ENCODE measurements at places on chromosomes 2 and 18.

DNA sequence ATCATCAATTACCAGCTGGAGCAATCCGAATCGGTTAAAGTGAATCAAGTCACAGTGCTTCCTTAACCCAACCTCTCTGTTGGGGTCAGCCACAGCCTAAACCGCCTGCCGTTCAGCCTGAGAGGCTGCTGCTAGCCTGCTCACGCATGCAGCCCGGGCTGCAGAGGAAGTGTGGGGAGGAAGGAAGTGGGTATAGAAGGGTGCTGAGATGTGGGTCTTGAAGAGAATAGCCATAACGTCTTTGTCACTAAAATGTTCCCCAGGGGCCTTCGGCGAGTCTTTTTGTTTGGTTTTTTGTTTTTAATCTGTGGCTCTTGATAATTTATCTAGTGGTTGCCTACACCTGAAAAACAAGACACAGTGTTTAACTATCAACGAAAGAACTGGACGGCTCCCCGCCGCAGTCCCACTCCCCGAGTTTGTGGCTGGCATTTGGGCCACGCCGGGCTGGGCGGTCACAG, 496 bp upstream of the ITGA4 start:
- peak; percentile 60 for DNase-seq

DNA sequence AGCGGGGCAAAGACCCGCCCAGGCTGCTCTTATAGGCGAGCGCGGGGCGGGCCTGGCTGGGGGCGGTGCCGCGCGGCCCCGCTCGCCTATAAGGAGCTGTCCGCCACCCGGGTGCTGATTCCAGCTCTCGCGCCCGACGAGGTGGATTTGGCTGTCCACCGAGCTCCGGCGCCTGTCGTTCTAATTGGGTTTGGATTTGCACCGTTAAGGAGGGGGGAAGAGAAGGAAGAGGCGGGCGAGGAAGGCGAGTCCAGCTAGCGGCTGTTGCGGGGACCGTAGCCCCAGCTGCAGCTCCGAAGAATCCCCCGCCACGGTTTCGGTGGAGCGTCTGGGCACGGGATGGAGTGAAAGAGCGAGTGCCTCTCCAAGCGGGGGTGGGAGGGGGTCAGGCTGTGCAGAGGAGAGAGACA, at the start of gene CNTNAP5:
Gene CNTNAP5 (plus strand): TSS at position 117 of the 410 bp plus-strand sequence. CDS start 364 bp downstream, outside the sequence.
- peak; percentile 80 for DNase-seq

DNA sequence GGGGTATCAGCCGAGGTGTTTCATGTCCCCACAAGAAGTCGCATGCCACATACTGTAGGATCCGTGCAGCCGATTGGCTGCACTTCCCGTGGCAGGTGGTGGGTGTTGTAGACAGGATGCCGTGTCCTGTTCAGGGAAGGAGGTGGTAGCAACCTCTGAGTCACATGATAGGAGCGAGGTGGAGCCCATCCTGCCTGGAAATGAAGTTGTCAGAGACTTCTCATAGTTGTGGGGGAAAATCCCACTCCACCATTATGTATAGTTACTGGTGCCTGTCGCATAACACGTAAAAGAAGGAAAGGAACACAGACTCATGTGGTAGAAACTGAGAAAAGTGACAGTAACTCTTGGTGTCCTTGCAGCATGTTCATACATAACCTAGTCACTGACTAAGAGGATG, 91.4 kb upstream of the IL1R2 start:
- no peak for DNase-seq

- no peak for DNase-seq
Measured at GRCh38 chr2:176178038-176178756, 10.3 kb upstream of the HOXD1 start.

- DNase-seq, result no peak
Measured at GRCh38 chr2:235909358-235909757, 258.8 kb downstream of the GBX2 start.

DNA sequence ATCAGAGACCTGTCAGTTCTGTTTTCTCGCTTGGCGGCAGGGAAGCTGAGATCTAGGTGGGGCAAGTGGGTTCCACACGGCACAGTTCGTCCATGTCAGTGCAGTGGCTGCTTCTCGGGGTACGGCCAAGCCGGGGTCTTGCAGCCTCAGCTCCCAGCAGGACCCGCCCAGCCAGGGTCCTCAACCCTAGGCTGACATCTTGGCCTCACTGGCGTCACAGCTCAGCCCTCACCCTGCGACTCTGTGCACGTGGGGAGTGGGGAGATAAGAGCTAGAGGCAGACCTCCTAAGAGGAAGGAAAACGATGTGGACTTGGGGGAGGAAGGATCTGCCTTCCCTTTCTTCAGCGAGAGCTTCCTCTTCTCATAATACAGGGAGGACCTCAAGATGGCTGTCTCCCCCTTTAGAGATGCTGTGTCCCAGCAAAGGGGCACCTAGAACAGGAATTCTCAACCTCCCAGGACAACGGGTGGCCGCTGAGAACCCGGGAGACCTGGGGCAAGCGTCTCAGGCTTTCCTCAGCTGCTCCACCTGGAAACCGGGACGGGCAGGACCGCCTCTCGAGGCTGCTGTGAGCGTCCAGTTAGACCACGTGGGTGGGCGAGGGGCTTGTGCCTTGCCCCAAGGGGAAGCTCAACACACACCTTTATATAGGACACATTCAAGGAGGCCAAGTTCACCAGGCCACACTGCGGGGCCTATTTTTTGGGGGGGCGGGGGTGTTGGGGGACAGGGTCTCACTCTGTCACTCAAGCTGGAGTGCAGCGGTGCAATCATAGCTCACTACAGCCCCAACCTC, 23.5 kb upstream of the KLF11 start:
- no peak for DNase-seq

GRCh38 chr2:211376410-211376809, 820.0 kb downstream of the CPS1 start:
- DNase-seq, result no peak

DNA sequence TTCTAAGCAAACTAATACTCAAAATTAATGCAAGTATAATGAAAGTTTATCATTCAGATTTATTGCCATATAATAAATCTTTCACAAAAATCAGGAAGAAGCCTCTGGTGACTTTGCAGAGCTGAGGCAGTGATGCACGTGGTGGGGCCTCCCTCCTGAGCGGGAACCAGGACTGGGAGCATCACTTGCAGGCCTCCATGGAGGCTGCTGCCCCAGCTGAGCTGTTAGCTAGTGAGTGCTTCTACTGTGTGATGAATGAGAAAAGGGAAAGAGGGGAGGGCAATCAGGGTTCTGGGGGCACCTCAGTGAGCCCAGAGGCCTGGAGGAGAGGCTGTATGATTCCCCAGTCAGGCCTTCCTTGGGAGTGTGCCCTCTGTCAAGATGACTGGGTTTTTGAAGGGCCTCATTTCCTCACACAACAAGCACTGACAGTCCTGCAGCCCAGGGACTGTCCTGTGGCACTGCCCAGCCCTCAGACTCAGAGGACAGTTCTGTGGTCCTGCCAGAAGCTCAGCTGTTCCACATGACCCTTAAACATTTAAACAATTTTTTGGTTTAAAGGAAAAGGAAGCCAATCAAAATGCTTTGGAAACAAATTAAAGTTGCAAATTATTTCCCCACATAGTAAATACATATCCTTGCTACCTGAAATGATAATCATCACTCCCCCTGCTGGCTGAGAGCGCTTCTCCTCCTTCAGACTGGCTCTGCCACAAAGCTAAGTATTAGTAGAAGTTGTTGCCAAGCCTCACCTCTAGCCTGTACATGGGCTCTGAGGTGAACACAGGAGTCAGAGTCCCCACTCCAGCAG, 90.9 kb upstream of the SMAD7 start:
- no peak for DNase-seq

- DNase-seq, result no peak
Measured at GRCh38 chr18:4721545-4721944, 266.4 kb upstream of the DLGAP1 start.

DNA sequence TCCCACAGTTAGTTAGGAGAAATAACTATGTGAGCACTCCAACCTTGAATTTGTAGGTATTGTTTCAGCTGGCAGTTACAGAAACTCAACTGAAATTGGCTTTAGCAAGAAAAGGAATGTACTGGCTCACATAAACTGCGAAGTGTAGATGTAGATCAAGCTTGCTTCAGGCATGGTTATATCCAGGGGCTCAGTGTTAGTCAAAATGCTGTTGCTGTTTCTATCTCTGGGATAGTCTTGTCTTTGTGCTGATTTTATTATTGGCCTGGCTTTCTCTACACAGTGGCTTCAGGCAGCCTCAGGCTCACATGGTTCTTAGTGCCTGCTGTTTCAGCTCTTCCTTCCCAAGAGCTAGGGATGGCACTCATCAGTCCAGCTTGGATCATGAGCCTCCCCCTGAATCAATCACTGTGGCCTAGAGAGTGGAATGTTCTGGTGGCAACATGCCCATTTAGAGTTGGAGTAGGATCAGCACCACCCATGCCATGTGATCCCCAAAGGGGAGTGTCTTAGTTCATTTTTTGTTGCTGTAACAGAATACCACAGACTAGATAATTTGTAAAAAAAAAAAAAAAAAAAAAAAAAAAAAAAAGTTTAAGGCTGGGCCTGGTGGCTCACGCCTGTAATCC, 69.1 kb upstream of the FOXI3 start:
- no peak for DNase-seq

DNA sequence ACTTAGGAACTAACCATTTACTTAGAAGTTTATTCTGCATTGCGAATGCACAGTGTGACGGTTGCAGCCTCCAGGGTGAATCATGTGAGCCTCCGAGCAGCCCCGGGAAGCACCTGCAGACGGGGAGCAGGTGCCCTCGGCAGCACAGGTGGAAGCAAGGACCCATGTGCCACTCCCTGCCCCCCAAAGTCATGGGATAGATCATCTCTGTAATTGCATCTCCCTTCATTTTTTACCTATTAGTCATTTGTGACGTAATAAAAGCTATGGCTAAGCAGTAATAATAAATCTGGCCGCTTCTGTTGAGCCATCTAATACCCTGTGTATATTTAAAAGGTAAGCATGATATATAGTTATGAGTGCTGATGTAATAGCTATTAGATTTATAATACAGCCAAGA, 97.2 kb downstream of the PTGR3 start:
- no peak for DNase-seq

DNA sequence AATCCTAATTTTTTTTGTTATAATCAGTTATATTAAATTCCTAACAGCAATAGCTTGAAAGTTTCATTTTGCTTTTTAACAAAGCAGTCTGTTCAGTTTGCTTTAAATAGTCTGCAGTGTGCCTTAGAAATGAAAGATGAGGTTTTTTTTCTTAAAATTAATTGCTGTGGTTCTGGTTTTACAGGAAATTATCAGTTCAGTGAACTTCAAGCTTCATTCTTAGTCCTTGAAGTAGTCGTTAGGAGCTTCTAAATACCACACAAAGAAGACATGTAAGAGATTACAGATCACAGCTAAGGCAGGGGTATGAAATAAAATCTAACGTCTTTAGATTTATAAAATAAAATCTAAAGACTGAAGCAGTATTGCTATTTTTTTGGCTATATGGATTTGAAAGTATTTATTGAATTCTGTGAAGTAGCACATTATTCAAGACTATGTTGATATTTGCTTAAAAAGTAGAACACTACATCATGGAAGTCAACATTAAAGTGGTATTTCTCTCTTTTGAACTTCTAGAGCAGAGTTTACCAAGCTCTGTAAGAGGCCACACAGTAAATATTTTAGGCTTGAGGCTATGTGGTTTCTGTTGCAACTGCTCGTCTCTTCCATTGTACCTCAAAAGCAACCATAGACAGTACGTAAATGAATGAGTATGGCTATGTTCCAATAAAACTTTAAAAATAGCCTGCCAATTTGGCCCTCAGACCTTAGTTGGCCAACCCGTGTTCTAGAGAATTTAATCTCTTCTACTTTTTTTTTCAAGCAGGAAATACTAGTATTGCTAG, 81.5 kb upstream of the STON1 start:
- no peak for DNase-seq

GRCh38 chr2:236904389-236905263, 181.1 kb upstream of the COPS8 start:
- DNase-seq, result no peak

DNA sequence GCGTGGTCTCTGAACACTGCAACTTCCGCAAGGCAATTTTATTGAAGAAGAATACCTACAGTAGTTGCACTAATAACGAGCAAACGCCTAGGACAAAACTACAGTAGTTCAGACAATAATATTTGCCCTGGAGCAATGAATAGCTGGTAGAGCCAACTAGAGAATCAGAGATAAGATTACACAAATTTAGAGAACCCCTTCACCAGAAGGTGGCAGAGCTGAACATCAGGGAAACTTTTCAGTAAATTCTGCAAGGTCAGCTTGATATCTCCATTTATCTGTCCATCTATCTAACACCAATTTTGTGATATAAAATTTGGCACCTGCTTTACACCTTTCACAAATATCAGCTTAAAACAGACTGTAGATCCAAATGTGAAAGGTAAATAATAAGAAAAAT, 43.8 kb downstream of the CDH19 start:
- peak; percentile 35 for DNase-seq

GRCh38 chr2:29920130-29920577, 1.2 kb downstream of the ALK start:
- DNase-seq, result peak; percentile 44

DNA sequence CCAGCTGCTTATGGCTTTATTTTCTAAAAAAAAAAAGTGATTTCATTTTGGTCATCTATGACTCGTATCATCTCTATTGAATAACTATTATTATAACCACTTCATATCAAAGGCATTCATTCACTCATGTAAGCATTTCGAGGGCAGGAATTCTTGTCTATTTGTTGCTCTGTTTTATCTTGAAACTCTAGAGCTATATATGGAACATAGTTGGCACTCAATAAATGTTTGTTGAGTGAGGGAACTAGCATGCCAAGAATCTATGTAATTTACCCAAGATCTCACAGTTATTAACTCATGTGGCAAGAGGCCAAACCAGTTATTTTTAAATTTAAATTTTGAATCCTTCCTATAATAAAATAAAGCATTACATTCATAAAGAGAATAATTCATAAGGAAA, 470.1 kb downstream of the TMX3 start:
- no peak for DNase-seq

DNA sequence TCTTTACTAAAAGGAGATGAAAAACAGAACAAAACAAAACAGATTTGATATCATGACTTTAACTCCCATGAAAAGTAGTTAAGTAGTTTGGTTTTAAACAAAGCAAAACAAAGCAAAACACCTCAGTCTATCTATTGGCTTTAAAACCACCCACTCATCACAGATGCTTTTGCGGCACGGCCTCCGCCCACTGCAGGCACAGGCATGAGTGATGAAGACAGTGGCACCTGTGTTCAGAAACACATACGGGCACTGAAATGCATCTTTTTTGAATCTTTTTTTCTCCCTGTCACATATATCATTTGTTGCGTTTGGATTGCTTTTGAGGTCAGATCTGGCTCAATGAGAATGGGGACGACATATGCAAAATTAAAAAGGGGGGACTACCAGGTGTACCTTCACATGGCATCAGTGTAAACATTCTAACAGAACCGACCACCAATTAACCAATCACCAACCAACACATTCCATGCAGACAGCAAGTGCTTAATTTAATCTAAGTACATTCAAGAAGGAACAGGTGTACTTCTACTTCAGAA, 147.4 kb upstream of the REV1 start:
- DNase-seq, result no peak
